ENCODE measurements at places on chromosomes 5 and 9.

DNA sequence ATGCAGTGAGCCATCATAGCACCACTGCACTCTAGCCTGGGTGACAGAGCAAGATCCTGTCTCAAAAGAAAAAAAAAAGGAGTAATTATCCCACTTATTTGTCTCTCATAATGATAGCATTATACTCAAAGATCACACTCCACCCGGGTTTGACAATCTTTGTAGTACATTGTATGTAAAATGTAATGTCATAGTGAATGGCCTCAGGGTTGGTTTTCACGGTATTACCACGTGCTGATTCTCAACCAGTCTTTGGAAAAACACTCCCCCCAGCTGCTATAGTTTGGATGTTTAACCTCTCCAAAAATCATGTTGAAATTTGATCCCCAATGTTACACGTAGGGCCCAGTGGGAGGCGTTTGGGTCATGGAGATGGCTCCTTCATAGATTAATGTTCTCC lies 402.4 kb upstream of the GRAMD2B start:
- no peak for DNase-seq

DNA sequence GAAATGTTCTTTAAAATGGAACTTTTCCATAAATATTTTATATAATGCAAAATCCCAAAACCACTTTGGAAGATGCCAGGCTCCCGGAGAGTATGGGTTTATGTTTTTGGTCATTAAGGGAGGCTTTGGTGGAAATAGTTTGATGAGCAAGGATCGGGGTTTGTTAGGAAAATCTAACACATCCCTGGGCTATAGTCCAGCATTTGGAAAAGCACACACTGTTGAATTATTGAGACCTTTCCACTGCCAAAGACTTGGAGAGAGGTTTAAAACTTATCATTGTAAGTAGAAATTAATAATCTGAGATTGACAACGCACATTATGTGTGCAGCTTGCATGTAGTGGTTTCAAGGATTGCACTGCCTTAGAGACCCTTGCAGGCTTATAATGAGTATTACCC lies 156.3 kb downstream of the PARP8 start:
- no peak for DNase-seq

- no peak for DNase-seq
Measured at GRCh38 chr9:91905991-91906469, 44.0 kb downstream of the ROR2 start.

GRCh38 chr5:6354848-6355247 lies 23.5 kb downstream of the MED10 start:
- no peak for DNase-seq

DNA sequence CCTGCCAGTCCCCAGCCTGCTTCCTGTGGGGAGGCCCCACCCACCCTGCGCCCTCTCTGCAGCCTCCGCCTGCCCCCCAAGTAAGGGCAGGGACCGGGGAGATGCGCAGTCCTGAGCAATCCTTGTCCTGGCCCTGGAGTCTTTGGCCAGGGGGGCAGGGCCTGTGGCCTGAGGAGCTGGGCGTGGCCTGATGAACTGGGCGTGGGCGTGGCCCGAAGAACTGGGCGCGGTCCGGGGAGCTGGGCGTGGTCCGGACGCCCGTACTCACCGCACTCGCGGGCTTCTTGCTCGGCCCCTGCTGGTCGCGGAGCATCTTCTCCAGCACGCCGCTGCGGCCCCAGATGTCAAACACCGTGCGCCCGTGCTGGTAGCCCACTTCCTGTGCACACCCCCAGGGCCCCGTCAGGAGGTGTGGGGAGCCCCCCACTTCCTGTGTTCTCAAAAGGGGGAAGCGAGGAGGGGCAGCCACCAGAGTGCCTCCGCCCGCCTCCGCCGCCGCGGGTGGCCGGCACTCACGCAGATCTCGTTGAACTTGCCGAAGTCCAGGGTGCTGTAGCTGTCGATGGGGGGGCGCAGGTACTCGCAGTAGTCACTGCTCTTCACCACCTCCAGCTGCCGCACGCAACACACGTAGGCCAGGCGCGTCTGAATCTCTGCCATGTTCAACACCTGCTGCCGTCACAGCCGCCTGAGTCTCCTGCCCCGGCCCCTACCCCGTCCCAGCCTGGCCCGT lies 2.7 kb upstream of the NSMF start:
- no peak for DNase-seq

- peak; percentile 89 for DNase-seq
Measured at GRCh38 chr9:19408693-19409400, at the start of gene ACER2. Gene ACER2, plus strand, starts transcription at chr9:19409009. Its CDS starts 76 bp downstream, at chr9:19409085.

DNA sequence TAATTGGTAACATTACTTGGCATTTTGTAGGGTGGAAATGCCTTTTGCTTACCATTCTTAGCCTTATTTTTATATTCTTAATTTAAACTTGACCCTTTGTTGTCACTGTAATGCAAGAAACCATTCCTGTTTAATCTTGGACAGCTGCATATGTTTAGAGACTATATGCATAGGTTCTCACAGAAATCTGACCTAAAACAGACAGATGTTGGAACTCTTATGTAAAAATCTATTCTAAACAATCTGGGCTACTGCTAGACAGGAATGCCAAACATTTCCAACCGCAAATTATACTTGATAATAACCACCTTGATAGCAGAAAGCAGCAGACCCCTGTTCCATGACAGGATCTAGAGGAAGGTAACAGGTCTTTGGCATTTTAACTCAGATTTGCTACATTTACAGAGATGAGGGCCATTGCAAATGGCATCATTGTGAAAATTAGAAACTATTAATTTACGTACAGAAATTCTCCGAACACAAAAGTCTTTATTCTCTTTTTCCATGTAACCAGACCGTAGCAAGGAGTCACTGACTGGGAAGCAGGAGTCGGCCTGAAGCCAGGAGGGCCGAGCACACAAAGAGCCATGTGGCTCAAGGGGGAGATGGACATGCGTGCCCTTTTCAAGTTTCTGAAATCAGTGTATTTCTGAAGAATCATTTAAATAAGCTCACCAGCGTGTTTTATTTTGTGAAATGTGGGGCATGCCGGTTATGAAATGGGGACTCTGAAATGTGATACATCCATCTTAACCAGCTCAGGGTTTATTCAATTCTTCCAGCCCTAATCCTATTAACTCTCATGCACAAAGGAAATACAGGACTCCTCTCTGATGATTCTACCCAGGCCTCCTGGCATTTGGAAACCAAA lies 139.3 kb downstream of the AOPEP start:
- peak; percentile 45 for DNase-seq

GRCh38 chr5:140325486-140325885 lies 20.9 kb downstream of the HBEGF start:
- no peak for DNase-seq

- no peak for DNase-seq
Measured at GRCh38 chr5:35822511-35822910, 34.2 kb upstream of the IL7R start.

GRCh38 chr9:77839459-77840140 lies 191.5 kb upstream of the GNA14 start:
- DNase-seq = peak; percentile 74

DNA sequence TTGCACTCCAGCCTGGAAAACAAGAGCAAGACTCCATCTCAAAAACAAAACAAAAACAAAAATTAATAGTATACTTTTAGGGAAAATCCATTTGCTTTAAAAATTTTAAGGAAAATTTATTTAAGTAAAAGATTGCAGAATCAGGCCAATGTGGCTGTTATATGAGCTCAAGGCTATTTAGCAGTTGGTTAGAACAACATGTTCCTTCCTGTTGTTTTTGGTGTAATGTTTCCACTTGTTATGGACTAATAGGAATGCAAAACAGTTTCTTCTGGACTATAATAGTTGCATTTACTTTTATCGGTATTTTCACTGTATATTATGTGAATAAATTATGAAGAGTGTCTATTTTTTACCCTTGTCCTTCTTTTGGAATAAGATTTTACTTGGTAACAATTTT lies 3.0 kb upstream of the CDC42SE2 start:
- DNase-seq = no peak

GRCh38 chr5:120137582-120137981 lies 326.5 kb upstream of the PRR16 start:
- no peak for DNase-seq

DNA sequence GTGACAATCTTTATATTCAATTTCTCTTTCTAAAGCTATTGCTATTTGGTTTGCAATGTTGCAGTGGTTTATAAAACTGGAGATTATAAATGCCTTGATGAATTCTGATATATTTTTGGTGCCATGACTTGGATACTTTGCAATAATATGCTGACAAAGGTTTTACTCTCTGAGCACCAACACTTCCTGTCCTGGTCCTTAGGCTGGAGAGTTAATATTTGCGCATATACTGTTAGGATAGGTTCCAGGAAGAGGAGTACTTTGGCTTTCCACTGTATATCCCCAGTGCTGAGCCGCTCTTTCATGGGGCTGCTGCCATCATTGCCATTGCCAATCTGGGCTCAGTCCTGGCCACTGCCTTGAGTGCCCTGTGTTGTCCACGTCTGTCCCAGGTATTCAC lies 139.6 kb downstream of the ZCCHC7 start:
- no peak for DNase-seq

- DNase-seq = peak; percentile 47
Measured at GRCh38 chr5:110625376-110625999, 101.0 kb downstream of the TMEM232 start.

DNA sequence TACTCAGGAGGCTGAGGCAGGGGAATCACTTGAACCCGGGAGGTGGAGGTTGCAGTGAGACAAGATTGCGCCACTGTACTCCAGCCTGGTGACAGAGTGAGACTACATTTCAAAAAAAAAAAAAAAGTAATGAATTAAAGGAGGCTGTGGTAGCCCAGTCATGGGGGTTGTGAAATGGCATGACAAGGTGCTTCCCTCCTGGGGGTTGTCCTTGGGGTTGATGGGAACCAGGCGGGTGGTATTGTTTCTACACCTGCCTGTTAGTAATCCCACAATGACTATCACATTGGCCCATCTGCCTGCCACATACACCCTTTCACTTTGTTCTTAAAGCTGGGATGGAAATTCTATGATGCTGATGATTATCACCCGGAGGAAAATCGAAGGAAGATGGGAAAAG lies 5.6 kb downstream of the IDNK start:
- no peak for DNase-seq

GRCh38 chr5:1666812-1667588 lies 132.6 kb downstream of the MRPL36 start:
- no peak for DNase-seq

DNA sequence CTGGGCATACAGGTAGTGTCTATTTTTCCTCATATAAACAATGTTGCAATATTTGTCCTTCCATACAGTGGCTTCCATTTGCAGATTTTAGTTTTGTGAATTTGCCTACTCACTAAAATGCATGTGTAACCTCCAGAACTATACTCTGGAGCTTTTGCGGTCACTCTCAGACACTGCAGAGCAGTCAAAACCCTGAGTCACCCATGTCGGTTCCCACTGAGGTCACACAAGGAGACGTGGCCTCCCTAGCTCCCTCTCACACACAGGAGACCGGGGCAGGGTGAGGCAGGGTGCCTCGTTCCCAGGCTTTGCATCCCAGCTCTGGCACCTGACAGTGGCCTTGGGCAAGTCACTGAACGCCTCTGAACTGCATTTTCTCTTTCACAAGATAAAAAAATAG lies 55.5 kb upstream of the ZNF354A start:
- DNase-seq = peak; percentile 18

DNA sequence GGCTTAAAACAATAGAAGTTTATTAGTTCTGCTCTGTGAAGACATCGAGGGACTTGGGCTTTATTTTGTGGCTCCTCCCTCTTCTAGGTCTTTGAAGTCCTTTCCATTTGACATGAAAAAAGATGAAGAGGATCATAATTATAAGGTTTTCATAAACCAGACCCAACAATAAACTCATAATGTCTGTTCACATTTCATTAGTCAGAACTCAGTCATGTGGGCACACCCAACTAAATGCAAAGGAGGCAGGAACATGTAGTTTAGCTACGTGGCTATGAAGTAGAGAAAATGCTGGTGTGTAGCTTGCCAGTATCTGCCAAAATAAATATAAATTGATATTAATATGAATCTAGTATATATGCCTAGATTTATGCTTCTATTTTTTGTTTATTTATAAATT lies 393.9 kb upstream of the C9orf72 start:
- no peak for DNase-seq

DNA sequence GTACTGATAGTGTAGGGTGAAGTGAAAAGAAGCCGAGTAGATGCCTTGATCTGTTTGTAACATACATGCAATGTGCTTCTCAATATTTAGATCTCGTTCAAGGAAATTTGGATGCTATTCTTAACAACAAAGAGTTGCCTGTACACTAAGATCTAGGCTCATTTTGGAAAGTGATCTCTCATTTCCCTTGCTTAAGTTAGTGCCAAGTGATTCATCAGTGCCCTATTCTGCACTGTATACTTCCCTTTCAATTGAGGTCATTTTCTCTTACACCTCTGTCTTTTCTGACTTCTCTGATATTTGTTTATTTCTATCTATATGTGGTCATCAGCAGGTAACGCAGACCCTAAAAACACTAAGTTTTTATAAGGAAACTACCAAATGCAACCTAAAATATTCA lies 528.6 kb upstream of the PTPRD start:
- no peak for DNase-seq

- no peak for DNase-seq
Measured at GRCh38 chr9:5112109-5112592, 73.3 kb downstream of the INSL6 start.

- peak; percentile 49 for DNase-seq
Measured at GRCh38 chr9:8733131-8733954, 933.8 kb upstream of the DMAC1 start.

DNA sequence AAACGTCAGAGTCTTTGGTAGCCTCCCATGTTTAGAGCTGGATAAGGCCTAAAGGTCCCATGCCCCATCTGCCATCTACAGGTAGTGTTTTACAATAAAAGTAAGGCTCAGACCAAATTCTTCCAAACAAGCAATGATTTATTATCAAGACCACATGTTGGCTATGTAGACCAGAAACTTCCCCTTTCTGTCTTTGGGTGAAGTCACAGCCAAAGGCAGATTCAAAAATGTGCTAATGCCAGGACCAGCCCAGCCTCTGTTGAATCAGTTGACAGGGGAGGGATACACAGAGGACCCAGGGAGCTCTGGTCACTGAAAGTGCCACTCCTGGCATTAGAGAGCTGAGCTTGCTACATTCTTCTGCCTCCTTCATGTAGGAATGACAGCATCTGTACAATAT lies 360.8 kb downstream of the NTRK2 start:
- DNase-seq = no peak

DNA sequence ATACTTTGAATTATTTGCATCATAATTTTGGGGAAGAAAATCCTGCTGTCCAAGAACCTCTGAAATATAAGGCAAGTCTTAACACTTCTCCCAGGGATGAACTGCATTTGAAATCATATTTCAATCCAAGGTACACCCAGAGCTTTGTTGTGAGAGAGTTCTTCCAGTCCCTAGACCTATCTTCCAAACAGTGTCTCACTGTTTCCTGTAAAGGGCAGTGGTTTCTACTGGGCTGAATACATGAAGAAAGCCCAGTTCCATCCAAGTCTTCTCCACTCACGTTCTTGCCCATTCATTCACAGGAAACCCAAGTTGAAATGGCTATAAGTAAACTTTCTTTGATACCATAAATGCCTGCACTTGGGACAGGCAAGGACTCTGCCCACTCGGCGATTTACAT lies 108.3 kb upstream of the LHFPL2 start:
- DNase-seq = no peak
